Activated T-cell treated with anti-CD3 and anti-CD28 coated beads, Interleukin-2, amount 50 U/mL, for 1 hour (primary cell): ENCODE measurements at places on chromosomes 12 and 14.

DNA sequence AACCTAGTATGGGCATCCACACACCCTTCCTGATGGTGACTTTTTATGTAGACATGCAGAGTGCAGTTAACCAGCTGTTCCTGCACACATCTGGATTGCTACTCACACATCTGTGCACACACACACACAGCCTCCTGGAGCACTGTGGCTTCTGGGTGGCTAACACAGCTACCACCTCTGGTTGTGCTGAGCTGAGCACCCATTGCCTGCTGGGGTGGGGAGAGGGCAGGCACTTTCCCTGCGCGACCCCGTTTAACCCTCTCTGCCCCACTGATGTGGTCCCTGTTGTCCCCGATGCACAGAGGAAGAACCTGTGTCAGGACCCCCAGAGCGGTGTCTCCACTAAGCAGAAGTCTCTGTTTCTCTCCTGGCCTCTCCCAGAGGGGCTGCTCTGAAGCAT is 14.4 kb upstream of the SERPINA3 start:
- no peak for DNase-seq

GRCh38 chr12:3043406-3043805 is 33.8 kb upstream of the TSPAN9 start:
- no peak for DNase-seq

GRCh38 chr12:100061814-100062213 is 77.1 kb upstream of the ANKS1B start:
- no peak for DNase-seq

GRCh38 chr14:80212023-80212397 is 706 bp upstream of the DIO2 start:
- DNase-seq = no peak

- DNase-seq = no peak
These were observed 40.3 kb upstream of the SLC24A4 start for GRCh38 chr14:92282669-92283068.

GRCh38 chr14:70563417-70563816 is 28.6 kb upstream of the ADAM20 start:
- no peak for DNase-seq

DNA sequence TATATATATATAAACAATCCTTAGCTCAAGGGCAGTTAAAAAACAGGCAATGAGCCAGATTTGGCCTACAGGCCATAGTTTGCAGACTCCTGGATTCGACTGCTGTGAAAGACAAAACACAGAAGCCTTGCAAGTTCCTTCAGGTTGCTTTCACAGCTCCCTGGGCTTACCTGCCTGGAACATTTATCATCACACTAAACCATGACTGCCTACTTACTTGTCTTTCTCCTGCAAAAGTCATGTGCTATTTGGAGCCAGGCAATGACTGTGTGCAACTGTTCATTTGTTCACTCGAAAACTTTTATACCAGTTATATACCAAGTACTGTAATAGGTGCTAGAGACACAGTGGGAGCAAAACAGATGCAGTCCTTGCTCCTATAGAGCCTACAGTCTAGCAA is 2.2 kb upstream of the RPS6KA5 start:
- DNase-seq = no peak

DNA sequence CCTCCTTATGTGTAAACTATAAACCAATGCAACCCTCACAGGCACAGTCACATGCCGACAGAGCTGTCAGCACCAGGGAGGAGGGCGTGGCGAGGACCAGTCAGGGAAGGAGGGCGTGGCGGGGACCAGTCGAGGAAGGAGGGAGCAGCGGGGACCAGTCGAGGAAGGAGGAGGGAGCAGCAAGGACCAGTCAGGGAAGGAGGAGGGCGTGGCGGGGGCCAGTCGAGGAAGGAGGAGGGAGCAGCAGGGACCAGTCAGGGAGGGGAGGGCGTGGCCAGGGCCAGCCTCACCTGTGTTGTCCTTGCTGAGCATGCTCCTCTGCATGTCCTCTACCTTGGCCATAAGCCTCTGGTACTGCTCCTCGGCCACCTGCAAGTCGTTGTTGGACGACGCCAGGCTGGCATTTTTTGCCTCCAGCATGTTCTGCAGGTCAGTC is 24.2 kb downstream of the GOLGA3 start:
- no peak for DNase-seq

DNA sequence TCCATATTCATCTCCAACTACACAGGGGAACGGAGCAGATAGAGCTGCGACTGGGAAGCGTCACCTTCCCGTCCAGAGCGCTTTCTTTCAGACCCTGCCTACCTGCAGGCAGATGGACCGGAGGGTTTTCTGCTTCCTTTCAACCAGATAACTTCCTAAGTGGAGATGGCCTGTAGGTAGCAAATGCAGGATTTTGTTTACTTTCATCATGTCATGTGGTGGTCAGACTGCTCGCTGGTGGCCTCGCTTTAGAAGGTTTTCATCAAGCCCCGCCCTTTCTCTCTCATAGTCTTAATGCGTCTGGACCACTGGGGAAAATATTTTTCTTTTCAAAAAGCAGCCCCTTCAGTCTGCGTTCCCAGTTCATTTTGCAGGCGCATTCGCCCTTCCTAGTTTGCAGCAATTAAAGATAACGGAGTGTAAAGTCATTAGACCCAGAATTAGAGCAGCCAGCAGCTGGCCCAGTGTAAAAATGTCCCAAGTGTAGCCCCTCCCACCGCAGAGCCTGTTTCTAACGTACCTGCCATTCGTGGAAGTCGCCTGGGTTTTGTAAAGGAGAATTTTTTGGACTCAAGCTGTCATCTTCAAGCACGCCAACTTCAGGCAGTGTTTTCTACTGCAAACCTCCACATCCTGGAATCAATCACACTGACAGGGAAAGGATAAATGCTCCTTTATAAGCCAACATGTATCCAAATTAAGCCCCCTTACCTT is 68.9 kb downstream of the TESC start:
- DNase-seq = no peak

DNA sequence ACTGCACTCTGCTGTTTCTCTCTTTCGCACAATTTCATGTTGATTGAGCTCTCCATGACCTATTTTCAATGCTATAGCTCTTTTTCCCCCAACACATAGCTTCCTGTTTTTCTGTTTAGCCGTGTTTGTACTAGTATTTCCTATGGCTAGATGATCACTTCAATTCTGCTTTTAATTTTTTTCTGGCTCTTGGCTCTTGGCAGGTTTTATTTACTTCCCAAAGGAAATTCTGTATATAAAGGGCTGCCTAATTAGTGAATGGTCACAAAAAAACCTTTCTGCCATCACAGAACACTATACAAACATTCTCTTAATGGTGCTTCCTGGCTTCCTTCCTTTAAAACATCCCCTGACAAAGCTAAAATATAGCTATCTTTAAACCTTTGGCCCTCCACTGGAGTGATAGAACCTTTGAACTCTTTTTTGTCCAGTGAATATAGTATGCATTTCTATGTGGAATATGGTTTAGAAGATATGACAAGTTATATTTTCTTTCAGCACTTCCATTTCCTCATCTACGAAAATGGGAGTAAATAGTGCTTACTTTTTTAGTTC is 88.2 kb downstream of the RASSF9 start:
- no peak for DNase-seq

- DNase-seq = no peak
These were observed 2.3 kb downstream of the KLRG1 start for GRCh38 chr12:8991371-8992345.

DNA sequence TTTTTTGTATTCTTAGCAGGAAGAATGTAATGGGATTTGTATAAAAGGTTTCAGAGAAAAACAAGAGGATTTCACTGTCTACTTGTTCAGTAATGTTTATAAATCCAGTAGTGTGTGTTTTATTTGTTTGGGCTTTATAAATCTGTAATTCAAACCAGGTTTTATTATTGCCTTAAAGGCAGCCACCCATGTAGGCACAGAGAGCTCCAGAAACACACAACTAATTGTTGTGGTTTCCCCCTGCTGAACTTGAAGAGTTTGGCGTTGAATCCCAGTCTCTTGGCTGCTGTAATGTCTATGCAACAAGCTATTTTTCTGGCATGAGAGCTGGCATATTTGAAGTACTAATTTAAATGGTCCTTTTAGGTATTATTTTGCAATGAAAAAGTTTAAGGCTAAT is 63.4 kb upstream of the SLCO1C1 start:
- no peak for DNase-seq

DNA sequence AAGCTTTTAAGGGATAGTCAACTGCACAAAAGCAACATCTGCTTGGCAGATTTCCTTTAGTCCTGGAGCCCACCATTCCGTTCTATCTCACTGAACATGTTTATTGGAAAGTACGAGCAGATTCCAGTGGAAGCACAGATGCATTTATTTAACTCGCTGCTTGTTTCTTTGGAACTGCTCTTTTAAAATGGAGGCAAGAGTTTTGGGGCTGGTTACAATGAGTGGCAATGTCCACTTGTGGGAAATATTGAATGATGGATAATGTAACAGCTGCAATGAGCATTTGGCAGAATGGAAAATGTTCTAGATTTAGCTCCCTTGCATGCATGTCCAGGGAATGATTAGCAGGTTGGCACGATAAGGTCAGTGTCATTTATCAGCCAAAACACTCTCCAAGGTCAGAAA is 163.0 kb downstream of the ATP23 start:
- DNase-seq = no peak

DNA sequence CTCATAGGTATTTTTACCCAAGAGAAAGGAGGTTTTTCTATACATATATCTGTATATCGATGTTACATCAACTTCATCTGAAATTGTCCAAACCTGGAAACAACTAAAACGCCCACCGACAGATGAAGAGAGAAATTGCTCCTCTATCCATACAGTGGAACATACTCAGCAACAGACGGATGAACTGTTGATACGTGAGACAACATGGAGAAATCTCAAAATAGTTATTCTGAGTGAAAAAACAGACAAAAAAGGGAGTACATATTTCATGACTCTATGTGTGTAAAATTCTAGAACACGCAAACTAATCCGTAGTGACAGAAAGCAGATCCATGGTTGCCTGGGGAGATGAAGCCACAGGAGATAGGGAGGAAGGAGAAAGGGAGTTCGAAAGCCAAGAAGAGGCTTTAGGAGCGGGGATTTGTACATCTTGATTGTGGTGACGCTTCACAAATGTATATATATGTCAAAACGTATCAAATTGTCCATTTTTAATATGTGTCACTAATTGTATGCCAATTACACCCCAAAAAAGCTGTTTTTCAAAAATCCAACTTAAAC is 37.6 kb upstream of the C14orf180 start:
- no peak for DNase-seq

- no peak for DNase-seq
These were observed 204.4 kb downstream of the ALX1 start for GRCh38 chr12:85484387-85484786.

DNA sequence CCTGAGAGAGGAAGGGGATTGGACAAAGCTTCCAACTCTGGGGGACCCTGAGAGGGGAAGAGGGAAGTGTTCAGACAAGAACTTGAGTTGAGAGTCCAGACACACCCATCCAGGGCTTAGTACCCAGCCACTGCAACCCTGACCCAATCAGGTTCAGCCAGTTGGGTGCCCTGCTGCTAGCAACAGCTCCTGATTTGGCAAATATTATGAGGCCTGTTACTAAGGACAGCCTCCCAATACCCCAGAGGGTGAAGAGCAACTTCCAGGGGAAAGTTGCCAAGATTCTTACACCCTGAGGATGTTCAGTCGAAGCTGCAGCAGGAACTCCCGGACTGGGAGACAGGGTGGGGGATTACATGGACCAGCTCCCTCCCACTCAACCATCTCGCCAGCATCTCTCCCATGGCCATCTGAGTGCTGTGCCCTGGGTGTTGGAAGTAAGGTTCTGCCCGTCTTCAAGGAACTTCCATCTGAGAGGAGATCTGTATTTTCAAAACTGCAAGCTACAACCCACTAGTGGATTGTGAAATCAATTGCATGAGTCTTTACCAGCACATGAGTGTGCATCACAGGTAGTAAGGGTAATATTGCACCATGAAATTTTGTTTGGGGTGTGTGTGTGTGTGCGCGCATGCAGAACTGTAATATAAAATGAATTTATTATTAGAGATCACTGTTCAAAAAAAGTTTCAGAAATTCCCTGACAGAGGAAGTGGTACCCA is 11.5 kb upstream of the KRT78 start:
- no peak for DNase-seq

GRCh38 chr12:111606767-111607230 is 7.7 kb upstream of the ATXN2 start:
- no peak for DNase-seq

GRCh38 chr12:95857156-95857555 is 1.6 kb upstream of the SNRPF start:
- DNase-seq = no peak

GRCh38 chr12:13372386-13372785 is 175.9 kb downstream of the EMP1 start:
- no peak for DNase-seq

- DNase-seq = no peak
These were observed 17.3 kb upstream of the TMPRSS12 start for GRCh38 chr12:50825372-50825838.

DNA sequence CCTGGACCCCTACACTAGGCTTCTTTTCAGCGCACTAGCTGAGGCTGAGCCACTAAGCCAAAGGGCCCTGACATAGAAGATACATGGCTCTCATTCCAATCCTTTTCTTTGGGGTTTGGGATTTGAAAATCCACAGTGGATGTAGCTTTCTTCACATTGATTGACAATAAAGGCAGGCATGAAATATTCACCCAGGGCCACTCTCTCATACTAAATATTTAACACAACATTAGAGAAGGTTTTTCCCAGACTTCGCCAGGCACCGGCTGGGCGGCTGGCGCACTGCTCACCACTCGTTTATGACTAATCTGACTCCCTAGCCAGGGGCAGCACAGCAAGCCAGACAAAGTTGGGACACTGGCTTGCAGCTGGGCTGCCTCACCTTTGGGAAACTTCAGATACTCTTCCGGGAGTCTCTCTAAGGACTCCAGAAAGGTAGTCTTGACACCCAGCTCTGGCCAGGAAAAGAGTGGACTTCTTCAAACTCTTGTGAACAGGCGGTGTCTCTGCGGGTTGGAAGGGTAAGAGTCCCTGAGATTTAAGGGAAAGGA is 699 bp upstream of the HOXC11 start:
- no peak for DNase-seq

GRCh38 chr12:124739953-124740561 is 123.6 kb downstream of the SCARB1 start:
- no peak for DNase-seq

- DNase-seq = no peak
These were observed 165.8 kb downstream of the EMP1 start for GRCh38 chr12:13362260-13362841.

DNA sequence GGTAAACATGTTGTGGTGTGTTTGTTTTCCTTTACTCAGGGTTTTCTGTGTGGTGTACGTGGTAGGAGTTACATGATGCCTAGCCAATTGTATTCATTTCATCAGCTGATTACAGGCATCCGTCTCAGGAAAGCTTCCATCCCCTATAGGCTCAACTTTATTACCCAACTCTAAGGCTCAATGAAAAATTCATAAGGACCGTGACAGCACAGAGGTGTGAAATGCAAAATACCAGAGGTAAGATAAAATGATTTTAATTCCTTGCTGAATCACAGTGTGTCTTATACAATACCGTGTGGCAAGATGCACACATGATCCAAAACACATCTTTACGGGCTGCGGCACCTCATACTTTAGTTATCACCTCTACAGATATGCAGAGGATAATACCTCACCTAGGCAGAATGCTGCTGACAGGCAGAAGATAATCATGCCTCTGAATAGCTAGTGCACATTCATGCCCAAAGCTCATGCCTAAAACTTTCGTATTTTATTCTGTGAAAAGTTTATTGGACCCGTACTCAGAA is 87.2 kb upstream of the DIO2 start:
- DNase-seq = no peak
